ENCODE measurements at places on chromosomes 3 and 15.

GRCh38 chr3:52783211-52783555, 5.8 kb downstream of the ITIH1 start:
- DNase-seq: no peak

DNA sequence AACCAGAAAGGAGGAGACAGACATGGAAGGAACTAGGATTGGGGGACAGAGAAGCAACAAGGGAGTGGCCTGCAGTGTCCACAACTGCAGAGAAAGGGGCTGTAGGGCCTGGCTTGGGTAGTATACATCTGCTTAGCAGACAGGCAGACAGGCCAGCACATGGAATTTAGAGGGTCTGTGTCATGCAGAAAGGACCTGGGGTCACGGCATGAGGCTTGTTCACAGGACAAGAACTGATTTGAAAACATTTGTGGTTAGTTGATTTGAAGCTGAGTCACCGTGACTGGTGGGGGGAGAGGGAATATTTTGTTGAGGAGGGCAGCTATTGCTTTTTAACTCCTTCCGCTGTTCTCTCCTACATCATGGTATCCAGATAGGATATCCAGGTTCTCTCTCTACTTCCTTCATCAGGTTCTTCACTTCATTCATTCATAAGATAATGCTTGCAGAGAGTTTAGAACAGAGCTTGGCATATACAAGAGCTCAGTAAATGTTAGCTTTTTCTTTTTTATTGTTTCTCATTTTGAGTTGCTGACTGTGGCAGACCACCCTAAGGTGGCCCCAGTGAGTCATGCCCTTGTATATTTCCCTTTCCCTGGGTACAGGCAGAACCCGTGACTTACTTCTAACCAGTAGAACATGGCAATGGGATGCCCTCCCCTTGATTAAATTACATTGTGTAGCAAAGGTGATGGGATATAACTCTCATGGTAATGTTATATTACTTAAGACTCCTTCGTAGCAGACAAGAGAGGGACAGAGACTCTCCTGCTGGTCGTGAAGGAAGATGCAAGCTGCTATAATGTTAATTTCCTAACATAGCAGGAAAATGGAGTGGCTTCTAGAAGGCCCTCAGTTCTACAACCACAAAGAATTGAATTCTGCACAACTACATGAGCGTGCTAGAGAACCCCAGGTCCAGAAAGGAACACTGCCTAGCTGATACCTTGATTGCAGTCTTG, 95.0 kb upstream of the NMNAT3 start:
- DNase-seq: no peak

DNA sequence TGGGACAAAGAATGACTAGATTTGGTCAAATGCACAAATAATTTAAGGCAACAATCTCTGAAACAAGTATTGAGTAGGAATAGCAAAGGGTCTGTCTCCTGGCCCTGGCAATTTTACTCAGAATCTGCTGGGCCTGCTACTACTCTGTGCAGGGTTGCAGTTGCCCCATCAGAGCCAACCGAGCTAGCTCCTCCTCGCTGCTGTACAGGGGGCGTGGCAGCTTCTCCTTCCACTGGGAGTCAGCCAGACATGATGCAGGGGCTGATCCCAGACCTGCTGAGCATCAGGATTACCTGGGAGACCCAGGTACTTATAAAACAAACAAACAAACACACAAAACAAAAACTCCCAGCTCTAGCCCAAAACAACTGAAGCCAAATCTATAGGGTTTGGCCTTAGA, 30.5 kb upstream of the PXYLP1 start:
- no peak for DNase-seq

DNA sequence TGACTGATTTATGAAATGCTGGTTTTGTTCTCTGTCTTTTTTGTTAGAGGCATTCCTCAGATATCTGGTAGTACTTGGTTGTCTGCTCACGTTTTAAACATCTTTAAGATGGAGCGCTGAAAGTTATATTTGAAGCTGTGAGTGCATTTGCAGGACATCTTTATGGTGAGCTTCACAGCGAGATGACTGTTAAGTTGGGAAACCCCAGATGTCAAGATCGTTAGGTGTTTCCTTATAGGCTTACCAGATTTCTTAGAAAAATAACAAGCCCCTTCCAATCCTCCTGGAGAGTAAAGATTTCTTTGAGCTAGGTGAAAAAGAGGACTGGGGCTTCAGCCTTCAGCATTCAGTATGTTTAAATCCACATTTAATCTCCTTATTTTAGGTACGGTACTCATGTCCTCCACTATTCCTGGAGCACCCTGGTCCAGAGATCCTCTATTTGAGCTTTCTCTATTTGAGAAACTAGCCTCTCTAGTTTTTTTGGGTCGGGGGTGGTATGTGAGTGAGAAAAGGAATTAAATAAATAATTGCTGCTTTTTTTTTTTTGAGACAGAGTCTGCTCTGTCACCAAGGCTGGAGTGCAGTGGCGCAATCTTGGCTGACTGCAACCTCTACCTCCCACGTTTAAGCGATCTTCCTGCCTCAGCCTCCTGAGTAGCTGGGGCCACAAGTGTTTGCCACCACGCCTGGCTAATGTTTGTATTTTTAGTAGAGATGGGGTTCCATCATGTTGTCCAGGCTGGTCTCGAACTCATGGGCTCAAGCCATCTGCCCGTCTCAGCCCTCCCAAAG, 72.3 kb downstream of the ZNF609 start:
- DNase-seq: peak; percentile 65

DNA sequence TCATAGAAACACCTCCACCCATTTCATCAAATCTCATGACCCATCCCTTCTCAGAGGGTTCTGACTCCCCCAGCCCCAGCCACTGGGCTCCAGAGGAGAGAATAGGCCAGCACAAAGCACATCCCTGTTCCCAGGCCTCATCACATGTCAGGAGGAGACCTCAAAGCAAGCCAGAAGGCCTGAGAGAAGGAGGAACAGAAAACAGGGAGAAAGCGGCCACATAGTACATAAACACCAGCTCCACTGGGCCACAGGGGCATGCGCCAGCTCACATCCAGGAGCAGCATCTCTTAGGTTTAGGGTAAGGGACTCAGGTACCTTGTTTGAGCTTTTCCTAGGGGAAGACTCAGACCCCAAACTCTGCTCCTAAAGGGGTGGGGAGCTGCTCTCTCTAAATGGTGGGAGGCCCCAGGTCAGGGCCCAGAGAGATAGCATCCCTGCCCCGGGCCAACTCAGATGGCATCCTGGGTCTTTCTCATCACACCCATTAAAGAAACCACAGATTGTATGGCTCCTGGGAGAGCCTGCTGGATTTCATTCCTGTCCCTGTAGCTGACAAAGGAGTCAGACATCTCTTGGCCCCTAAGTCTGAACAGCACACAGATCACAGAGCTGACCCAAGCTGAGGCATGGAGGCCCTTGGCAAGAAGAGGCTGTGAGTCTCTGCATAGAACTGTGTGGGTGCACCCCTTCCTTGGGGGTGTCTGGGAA, 2.5 kb downstream of the SHF start:
- no peak for DNase-seq

DNA sequence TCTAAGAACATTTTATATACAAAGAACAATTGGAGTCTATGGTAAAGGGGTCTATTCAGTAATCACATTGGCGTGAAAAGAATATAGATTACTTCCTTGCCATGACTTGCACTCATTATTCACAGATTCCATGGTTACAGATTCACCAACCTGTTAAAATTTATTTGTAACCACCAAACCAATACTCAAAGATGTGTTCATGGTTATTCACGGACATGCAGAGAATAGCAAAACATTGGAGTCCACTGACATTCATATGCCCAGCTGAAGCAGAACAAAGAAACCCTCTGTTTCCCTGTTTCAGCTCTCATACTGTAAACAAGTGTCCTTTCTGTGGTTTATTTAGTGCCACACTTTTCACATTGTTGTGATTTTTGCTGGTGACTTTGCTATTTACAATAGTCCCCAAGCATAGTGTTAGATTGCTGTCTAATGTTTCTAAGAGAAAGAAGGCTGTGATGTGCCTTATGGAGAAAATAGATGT, 185.8 kb upstream of the TTC14 start:
- DNase-seq: no peak
